ENCODE measurements at places on chromosomes 12 and 14. TPM values are rescaled to one million over a fixed set of nuclear protein-coding genes. Genes with fewer than 3 reads are reported as not detected.

The DGKA gene
- 43.5 TPM for total RNA-seq

The B4GALNT3 gene
- total RNA-seq, result not detected

The MYF5 gene
- not detected for total RNA-seq

The KRT74 gene
- total RNA-seq, result not detected

The NANOG gene
- not detected for total RNA-seq

The LRIG3 gene
- total RNA-seq, result 126 TPM

The ASCL1 gene
- not detected for total RNA-seq

The SOAT2 gene
- not detected for total RNA-seq

The GNG2 gene
- total RNA-seq, result 0.65 TPM

The ARHGDIB gene
- 199 TPM for total RNA-seq

The NPFF gene
- not detected for total RNA-seq

The PUS7L gene
- 13.0 TPM for total RNA-seq

The ITFG2 gene
- total RNA-seq, result 11.1 TPM

The PRORP gene
- 41.6 TPM for total RNA-seq

The TGM1 gene
- 0.91 TPM for total RNA-seq

The IPO4 gene
- total RNA-seq, result 43.2 TPM

The OLR1 gene
- total RNA-seq, result not detected

The TMBIM4 gene
- total RNA-seq, result 81.2 TPM

The RPL36AL gene
- 287 TPM for total RNA-seq

The ZNF605 gene
- total RNA-seq, result 10.5 TPM

The MEG3 gene
- 87.2 TPM for total RNA-seq

The CCDC177 gene
- total RNA-seq, result not detected

The MIPOL1 gene
- total RNA-seq, result 30.2 TPM

The NABP2 gene
- total RNA-seq, result 28.3 TPM

The TEX52 gene
- total RNA-seq, result not detected

The LALBA gene
- not detected for total RNA-seq

The COL2A1 gene
- total RNA-seq, result not detected

The JPH4 gene
- total RNA-seq, result not detected

The IL31 gene
- total RNA-seq, result not detected

The GALNT9 gene
- 0.76 TPM for total RNA-seq

The PTGER2 gene
- under 0.01 TPM for total RNA-seq

The KRT2 gene
- not detected for total RNA-seq

The PRB2 gene
- not detected for total RNA-seq

The RTRAF gene
- 84.8 TPM for total RNA-seq

The MYF6 gene
- total RNA-seq, result not detected

The C14orf132 gene
- total RNA-seq, result 3.6 TPM

The TSPAN11 gene
- total RNA-seq, result not detected

The GARIN6 gene
- not detected for total RNA-seq

The EFCAB11 gene
- 6.2 TPM for total RNA-seq

The DPF3 gene
- total RNA-seq, result 3.3 TPM

The COCH gene
- total RNA-seq, result 0.65 TPM

The KLRB1 gene
- total RNA-seq, result not detected

The RASAL1 gene
- total RNA-seq, result not detected

The MANSC1 gene
- total RNA-seq, result 8.8 TPM

The SH2B3 gene
- 75.7 TPM for total RNA-seq

The TAS2R20 gene
- 2.4 TPM for total RNA-seq

The RFLNA gene
- 14.6 TPM for total RNA-seq

The FGF23 gene
- total RNA-seq, result not detected

Data from epithelial cell of umbilical artery (primary cell).